NCI-H446 treated with DMSO at 0.1 percent for 48 hours (cell line): ENCODE measurements at places on chromosomes 1 and 21.

- no peak for DNase-seq
Measured at GRCh38 chr21:25967901-25968438, 202.6 kb downstream of the APP start.

- DNase-seq: no peak
Measured at GRCh38 chr21:40200946-40201345, 333.7 kb downstream of the PCP4 start.

DNA sequence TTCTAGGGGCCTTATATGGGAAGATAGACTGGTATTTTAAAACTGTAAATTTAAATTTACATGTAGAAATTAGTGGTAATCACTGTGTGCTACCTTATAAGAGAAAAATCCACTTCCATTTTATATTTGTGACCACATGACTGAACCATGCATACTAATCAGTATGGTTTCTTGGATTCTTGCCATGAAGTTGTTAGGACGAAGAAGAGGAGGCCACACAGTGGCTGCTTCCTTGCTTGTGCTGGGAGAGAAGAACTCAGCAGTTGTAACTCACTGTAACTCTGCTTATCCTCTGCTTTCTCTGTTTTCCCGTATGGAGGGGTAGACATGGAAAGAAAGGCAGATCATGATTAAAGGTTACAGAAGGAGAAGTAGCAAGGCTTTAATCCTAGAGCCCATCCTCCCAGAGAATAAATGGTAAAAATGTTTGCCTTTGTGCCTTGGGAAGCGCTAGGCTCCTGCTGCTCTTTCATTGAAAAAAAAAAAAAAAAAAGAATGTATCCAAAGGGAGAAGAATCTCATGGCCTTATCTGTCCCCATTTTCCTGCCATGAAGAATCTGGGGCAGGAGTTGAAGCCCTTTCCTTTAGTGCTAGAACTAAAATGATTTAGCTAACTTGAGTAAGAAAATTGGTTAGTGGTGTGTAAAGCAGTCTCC is 32.4 kb downstream of the KCTD3 start:
- DNase-seq: no peak

- DNase-seq: no peak
Measured at GRCh38 chr1:234372011-234372757, 1.1 kb upstream of the COA6 start.

GRCh38 chr21:17429936-17430335 is 82.9 kb upstream of the CXADR start:
- no peak for DNase-seq

- DNase-seq: no peak
Measured at GRCh38 chr1:16615253-16616252, 2.2 kb upstream of the NBPF1 start.
